ENCODE measurements at places on chromosomes 16 and 17.

DNA sequence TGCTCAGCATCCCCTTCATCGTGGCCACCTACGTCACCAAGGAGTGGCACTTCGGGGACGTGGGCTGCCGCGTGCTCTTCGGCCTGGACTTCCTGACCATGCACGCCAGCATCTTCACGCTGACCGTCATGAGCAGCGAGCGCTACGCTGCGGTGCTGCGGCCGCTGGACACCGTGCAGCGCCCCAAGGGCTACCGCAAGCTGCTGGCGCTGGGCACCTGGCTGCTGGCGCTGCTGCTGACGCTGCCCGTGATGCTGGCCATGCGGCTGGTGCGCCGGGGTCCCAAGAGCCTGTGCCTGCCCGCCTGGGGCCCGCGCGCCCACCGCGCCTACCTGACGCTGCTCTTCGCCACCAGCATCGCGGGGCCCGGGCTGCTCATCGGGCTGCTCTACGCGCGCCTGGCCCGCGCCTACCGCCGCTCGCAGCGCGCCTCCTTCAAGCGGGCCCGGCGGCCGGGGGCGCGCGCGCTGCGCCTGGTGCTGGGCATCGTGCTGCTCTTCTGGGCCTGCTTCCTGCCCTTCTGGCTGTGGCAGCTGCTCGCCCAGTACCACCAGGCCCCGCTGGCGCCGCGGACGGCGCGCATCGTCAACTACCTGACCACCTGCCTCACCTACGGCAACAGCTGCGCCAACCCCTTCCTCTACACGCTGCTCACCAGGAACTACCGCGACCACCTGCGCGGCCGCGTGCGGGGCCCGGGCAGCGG lies 3.2 kb downstream of the UTS2R start:
- DNase-seq = no peak

DNA sequence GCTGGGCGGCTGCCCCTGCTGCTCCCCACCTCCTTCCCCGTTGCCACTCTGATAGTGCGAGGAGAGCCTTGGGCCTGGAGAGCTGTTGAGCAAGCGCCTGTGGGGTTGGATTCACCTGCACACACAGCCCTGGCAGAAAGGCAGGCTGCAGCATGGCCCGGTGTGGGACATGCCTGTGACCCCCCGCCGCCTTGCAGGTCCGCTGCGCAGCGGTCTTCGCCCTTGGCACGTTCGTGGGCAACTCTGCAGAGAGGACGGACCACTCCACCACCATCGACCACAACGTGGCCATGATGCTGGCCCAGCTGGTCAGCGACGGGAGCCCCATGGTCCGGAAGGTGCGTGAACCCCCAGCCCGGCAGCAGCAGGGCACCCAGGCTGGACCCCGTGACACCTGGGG lies 106.8 kb upstream of the CHMP6 start:
- no peak for DNase-seq

DNA sequence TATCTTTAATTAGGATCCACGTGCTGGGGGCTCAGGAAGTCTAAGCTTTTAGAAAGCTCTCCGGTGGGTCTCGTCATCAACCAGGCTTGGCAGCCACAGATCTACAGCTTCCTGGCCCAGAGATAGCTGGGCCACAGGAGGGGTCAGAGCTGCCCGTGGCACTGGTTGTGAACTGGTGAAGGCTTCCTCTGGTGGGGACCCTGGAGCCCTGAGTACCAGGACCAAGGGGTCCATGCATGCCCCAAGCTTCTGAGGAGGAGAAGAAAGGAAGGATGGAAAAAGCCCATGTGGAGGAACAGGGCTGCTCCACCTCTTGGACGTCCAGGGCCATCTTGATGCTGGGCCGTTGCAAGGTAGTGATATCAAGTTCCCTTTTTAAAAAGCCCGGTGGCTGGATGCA lies 13.3 kb downstream of the RMI2 start:
- no peak for DNase-seq

DNA sequence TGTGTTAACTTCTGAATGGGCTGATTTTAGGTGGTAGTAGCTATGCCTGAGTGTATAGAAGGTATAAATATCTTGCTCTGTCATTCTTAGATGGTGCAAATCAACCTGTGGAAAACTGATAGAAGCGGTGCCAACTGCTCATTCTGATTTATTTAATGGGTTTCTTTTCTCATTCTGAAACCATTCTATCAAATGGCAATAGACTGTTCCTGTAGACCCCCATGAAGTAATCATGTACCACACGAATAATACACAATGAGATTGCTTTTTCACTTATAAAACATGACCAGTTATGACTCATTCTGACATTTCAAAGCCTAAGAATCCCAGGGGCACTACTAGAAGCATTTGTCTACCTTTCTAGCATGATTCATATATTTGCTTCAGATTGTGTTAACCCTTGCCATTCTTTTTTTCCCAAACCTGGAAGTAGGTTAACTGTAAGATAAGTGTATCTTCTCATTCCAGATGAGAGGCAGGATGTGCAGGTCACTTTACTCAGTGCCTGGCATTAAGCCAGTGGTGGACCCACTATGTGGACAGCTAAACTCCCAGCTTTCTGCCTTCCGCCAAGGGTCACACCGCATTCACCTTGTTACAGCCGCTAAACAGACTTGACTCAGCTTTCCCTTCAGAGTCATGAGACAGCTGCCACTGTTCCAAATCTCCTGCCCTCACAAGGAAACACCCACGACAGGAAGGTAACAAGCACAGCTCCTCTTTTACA lies 16.4 kb upstream of the SLC16A11 start:
- peak; percentile 64 for DNase-seq

- no peak for DNase-seq
Observed at GRCh38 chr17:74994440-74994839, 7.0 kb downstream of the CDR2L start.

- DNase-seq = no peak
Observed at GRCh38 chr17:79878329-79878947, 39.2 kb upstream of the CBX4 start.

DNA sequence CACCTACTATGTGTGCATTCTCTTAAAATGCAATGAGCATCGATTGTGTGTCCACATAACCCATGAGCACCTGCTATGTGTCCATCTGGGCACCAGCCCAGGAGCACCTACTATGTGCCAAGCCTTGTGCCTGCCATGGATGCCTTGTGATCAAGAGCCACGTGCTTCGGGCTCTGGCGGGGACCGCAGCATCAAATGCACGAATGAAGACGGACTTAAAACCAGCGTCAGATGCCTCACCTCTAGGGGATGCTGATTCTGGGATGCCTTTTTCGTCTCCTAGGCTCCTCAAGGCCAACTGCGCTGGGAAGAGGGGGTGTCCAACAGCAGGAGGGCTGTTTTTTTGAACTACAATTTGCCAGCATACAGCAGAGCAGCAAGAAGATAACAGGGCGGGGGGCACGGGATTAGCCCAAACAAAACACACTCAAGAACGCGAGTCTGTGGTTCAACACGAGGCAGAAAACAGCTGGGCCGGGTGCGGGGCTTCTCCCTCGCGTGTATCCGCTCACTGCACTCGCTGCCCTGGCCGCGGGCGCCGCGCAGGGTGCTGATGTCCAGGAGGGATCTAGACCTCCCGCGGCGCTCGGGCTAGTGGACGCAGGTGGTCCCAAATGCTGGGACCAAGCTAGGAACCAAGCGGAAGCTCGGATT lies 1.2 kb upstream of the GLIS2 start:
- DNase-seq = no peak

- no peak for DNase-seq
Observed at GRCh38 chr17:21522755-21523336, 146.7 kb downstream of the KCNJ12 start.

DNA sequence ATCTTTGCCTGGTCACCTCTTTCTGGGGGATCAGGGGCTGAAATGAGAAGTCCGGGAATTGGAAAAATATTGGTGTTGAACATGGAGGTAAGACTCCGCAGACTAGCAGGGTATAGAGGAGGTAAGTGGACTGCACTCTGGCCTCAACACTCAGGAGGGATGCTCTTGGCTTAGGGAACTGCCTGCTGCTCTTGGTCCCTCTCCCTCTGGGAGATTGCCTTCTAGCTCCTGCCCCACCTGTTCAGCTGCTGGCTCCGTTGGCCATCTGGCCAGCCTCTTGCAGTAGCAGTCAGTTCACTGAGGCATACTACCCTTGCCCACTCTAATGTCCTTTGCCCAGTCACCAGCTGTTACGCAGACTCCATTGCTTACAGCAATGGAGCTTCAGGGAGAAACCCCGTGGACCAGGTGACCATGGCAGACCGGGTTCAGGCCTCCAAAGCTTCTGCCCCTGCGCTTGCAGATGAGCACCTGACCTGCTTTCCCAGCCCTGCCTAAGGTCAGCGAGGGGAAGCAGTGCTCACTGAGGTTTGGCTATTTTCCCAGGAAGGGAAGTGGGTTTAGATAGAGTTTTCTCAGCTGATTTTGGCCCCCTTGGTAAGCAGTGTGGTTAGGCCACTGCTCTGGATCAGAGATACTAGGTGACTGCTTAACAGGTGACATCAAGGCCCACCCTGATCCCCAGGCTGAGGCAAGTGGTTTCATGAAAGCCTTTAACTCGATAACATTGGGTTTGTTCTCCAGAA lies 11.9 kb downstream of the CDK5RAP3 start:
- DNase-seq = no peak

- DNase-seq = no peak
Observed at GRCh38 chr17:34252095-34252443, 3.0 kb upstream of the CCL2 start.

- DNase-seq = no peak
Observed at GRCh38 chr17:36184023-36184765, 7.8 kb upstream of the TBC1D3B start.

GRCh38 chr16:57504491-57504890 lies 18.2 kb upstream of the DOK4 start:
- DNase-seq = no peak
